HCT116 (cell line): ENCODE measurements at places on chromosomes 13 and 19. TPM values are rescaled to one million over a fixed set of nuclear protein-coding genes. Genes with fewer than 3 reads are reported as not detected.

GRCh38 chr19:50325310-50326100 is 3.7 kb downstream of the KCNC3 start:
- DNase-seq: peak; percentile 73

GRCh38 chr13:28031896-28032288 is 43.4 kb upstream of the URAD start:
- no peak for DNase-seq

DNA sequence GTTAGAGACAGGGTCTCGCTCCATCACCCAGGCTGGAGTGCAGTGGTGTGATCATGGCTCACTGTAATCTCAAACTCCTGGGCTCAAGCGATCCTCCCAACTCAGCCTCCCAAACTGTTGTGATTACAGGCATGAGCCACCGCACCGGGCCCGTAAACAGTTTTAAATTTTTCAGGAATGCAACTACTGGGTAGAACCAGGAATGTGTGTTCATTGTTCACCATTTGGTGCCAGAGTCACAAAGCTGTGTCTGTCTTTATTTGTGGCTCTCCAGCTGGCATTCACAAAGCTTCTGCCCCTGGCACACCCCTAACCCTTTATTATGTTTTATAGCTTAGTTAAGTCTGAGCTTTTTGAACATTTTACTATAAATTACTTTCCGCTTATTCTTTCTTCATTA is 19.8 kb upstream of the ACP7 start:
- no peak for DNase-seq

DNA sequence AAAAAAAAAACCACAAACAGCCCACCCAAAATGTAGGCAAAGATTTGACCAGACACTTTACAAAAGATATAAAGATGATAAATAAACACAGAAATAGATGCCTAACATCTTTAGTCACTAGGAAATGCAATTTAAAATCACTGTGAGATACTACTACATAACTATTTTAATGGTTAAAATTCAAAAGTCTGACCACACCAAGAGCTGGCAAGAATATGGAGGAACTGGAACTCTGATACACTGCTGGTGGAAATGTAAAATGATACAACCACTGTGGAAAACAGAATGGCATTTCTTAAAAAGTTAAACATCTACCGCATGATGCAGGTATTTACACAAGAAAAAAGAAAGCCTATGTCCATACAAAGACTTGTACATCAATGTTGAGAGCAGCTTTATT is 26.8 kb downstream of the VWA8 start:
- DNase-seq: no peak

The UCHL3 gene
- total RNA-seq: 32.4 TPM

GRCh38 chr13:78758549-78758948 is 99.6 kb upstream of the OBI1 start:
- DNase-seq: no peak

DNA sequence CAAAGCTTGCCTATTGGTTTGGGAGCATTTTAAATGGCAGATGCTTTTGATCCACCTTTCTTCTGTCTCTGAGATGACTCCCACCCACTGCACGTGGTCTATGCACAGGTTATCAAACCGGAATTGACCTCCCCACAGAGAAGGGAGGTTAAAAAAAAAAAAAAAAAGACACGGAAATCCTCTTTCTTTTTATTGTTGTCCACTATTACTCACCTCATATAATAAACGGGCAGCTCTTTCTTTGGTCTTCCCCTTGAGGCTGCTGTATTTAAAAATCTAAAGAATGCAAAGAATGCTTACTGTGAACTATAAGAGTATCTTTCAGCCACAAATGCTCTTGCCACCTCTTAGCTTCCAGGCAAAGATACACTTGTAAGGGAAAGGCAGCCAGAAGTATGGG is 329.7 kb downstream of the NDFIP2 start:
- no peak for DNase-seq

The ERICH4 gene
- not detected for total RNA-seq

- DNase-seq: no peak
Measured at GRCh38 chr19:16018106-16018755, 58.1 kb upstream of the TPM4 start.

DNA sequence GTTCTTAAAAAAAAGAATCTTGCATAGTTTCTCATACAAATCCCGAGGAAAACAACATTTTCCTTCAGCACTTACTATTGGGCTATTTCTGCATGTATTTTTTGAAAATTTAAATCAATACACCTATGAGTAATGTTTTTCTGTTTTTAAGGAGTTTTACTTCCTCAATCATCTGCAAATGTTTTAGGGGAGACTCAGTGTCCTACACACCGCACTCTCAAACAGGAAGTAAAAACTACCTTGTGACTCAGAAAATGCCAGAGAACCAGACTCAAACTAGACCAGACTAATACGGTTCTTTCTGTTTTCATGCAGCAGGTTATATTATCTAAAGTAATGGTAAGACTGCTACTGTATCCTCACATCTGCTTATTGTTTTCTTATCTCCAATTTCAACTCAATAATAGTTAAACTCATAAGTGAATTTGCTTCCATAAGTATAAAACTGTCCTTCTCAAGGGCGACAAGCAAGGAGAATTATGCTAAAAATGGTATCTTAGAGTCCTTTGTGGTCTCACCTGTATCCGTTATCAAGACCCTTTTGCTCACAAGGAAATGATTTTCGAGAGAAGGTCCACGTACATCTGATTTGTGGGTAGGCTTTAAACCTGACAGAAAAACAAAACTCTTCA is 52.5 kb downstream of the FLT3 start:
- DNase-seq: peak; percentile 3

The ACER1 gene
- not detected for total RNA-seq

The ZFP82 gene
- total RNA-seq: not detected

GRCh38 chr13:96672016-96672415 is 322.3 kb downstream of the OXGR1 start:
- no peak for DNase-seq

DNA sequence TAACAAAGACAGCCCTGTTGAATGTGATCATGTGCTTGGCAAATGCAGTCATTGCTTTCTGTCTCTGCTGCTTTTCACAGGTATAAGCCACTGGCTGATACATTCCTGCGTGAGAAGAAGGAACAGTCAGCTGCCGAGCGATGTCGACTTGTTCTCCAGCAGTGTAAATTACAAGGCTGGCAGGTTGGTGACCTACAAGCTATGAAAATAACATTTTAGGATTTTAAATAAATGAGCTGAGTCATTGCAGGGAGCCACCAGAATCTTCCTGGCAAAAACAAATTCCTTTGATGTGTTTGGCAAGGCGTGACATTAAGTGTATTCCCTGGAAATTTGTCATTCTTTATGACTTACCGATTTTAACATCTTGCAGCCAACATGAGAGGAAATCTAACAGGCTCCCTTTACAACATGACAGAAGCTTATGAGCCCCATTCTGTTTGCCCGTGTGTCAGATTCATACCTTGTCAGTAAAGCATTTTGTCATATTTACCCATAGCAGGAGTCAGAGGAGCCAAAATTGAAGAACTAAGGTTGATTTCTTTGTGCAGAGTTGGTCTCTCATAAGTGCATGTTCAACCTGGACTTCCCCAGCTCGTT is 471.4 kb downstream of the MYO16 start:
- DNase-seq: no peak

The ZNF132 gene
- total RNA-seq: not detected

The TUBA3C gene
- total RNA-seq: not detected

The DCT gene
- total RNA-seq: 0.12 TPM

- DNase-seq: no peak
Measured at GRCh38 chr19:15962319-15962718, 13.5 kb downstream of the OR10H4 start.

GRCh38 chr13:37306778-37307544 is 201.5 kb upstream of the CSNK1A1L start:
- DNase-seq: no peak

- DNase-seq: no peak
Measured at GRCh38 chr19:17420475-17420924, 653 bp downstream of the MVB12A start.

The DMPK gene
- total RNA-seq: 52.5 TPM

- no peak for DNase-seq
Measured at GRCh38 chr13:69213396-69213795, 894.2 kb upstream of the ATXN8OS start.
